ENCODE measurements at places on chromosomes 3 and 15. TPM values are rescaled to one million over a fixed set of nuclear protein-coding genes. Genes with fewer than 3 reads are reported as not detected.

The CHL1 gene
- total RNA-seq: 1.6 TPM

The MEIS2 gene
- 64.5 TPM for total RNA-seq

The PIF1 gene
- total RNA-seq: 0.68 TPM

The SCG3 gene
- total RNA-seq: not detected

The MTHFS gene
- 19.6 TPM for total RNA-seq

The SAMD7 gene
- not detected for total RNA-seq

The ZNF501 gene
- total RNA-seq: 3.2 TPM

The TMEM266 gene
- 0.21 TPM for total RNA-seq

The VGLL3 gene
- 5.2 TPM for total RNA-seq

The DNAJC19 gene
- 64.9 TPM for total RNA-seq

The KCNAB1 gene
- total RNA-seq: 4.1 TPM

The KCNMB2 gene
- 4.0 TPM for total RNA-seq

The ARGFX gene
- not detected for total RNA-seq

The PLD1 gene
- total RNA-seq: 73.5 TPM

The PTX3 gene
- 0.32 TPM for total RNA-seq

The CFAP20DC gene
- not detected for total RNA-seq

The HGD gene
- not detected for total RNA-seq

The LSAMP gene
- total RNA-seq: 8.7 TPM

The CAPN3 gene
- total RNA-seq: 5.7 TPM

The GRAMD1C gene
- total RNA-seq: 2.1 TPM

The KIF15 gene
- 0.20 TPM for total RNA-seq

The MOBP gene
- total RNA-seq: not detected

The COPS2 gene
- 86.6 TPM for total RNA-seq

The LARP6 gene
- total RNA-seq: 47.2 TPM

The TGM5 gene
- total RNA-seq: not detected

The HRG gene
- not detected for total RNA-seq

The CLRN1 gene
- not detected for total RNA-seq

The SLC27A2 gene
- not detected for total RNA-seq

The DUOXA2 gene
- total RNA-seq: not detected

The TBCCD1 gene
- 7.9 TPM for total RNA-seq

The CAPN7 gene
- total RNA-seq: 28.4 TPM

The ENTPD3 gene
- total RNA-seq: 0.44 TPM

The TRAK1 gene
- 358 TPM for total RNA-seq

The CADPS gene
- total RNA-seq: 10.7 TPM

The PLA2G4E gene
- total RNA-seq: 0.32 TPM

The HACD2 gene
- 8.5 TPM for total RNA-seq

The CYP1A2 gene
- not detected for total RNA-seq

The UPK1B gene
- not detected for total RNA-seq

The TMIE gene
- total RNA-seq: 0.42 TPM

The ANKUB1 gene
- total RNA-seq: not detected

The TADA3 gene
- 41.1 TPM for total RNA-seq

The TFG gene
- 92.7 TPM for total RNA-seq

The HCLS1 gene
- 5.0 TPM for total RNA-seq

The EXD1 gene
- total RNA-seq: not detected

The POTEB2 gene
- not detected for total RNA-seq

The B3GALNT1 gene
- total RNA-seq: 45.7 TPM

The GOLGA8T gene
- total RNA-seq: 0.91 TPM

The FAM107A gene
- total RNA-seq: 68.5 TPM

The THBS1 gene
- total RNA-seq: 85.2 TPM

The CHRM5 gene
- not detected for total RNA-seq

The LRRC49 gene
- total RNA-seq: 149 TPM

The CD96 gene
- 0.17 TPM for total RNA-seq

The PRRT3 gene
- total RNA-seq: 1.5 TPM

The CASR gene
- total RNA-seq: not detected

The GP9 gene
- total RNA-seq: not detected

The THAP10 gene
- 5.7 TPM for total RNA-seq

The SLC28A1 gene
- total RNA-seq: 2.0 TPM

The GOLGA8O gene
- 0.55 TPM for total RNA-seq

The CFAP92 gene
- total RNA-seq: 1.2 TPM
